ENCODE measurements at places on chromosomes 2 and 18. TPM values are rescaled to one million over a fixed set of nuclear protein-coding genes. Genes with fewer than 3 reads are reported as not detected.

Gene NIFK
- polyA plus RNA-seq: 31.2 TPM

DNA sequence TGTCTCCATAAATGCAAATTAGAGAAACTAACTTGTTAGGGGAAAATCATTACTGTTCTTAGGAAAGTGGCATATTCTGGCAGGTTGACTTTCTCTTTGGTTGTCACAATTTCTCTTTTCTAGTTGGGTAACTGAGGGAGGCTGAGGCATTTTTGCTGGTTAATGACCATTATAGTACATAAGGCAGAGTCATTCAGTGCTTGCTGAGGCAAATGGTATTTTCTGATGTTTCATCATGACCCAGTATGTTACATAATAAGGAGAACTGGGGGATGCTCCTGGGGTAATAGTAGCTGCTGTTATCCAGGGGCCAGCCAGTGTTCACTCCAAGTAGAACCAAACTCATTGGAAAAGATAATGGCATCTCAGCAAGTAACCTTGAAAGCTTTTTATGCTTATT is 62.3 kb downstream of the ITGA6 start:
- DNase-seq: no peak

DNA sequence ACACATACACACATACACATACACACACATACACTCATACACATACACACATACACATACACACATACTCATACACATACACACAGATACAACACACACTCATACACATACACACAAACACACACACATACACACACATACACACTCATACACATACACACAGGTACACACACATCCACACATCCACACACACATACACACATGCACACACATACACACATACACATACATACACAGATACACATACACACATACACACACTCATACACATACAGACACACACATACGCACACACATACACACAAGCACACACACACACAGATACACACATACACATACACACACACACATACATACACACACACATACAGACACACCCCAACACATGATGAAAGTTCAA is 729.1 kb upstream of the SOX11 start:
- no peak for DNase-seq

DNA sequence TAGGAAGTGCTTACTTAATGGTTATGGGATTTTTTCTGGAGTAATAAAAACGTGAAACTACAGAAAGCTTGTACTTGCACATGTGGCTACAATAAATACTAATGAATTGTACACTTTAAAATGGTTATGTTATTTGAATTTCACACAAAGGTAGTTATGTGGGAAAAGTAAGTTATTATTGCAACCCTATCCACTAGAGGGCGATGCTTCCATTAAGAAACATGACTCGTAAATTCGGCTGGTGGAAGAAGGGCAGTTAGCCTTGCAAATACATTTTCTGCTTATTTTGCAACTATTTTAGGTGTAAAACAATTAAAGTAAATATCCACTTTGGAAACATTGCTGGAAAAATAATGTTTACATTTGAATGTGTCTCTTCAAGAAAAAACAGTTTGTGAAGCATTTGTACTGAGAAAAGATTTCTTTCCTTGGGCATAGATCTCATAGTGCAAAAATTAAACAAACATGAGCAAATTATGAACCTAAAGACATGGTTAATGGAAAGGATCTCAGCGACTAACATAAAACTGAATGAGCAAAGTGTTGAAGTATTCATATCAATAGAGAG is 68.1 kb upstream of the CSRNP3 start:
- DNase-seq: no peak

- no peak for DNase-seq
Measured at GRCh38 chr2:150729495-150729955, 242.1 kb upstream of the RND3 start.

DNA sequence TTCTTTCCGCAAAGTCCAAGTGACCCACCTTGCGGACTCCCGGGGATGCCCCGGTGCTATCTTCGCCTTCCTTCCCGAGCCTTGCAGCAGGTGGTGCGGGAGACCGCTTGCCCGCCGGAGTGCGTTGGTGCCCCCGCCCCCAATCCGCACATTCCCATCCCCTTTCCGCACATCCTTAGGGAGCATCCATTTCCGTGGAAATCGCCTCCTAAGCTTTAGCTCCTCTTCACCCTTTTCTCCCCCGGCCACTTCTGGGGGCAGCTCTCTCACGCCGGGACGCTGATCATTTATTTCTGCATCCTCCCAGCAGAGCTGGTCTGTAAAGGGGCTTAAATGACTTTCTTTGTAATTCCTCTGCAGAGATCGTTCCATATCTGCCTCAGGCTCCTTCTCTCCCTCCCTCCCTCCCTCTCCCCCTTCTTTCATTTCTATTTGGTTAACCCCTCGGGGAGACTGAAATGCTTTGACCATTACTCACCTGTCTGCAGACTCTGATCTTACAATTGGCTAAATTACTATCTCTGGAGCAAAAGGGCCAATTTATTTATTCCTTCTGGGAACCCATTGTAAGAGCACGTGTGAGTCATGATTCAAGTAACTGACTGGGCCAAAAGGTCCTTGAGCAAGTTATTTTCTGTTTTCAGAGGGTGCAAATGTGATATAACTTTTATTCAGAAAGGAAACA is 1.3 kb upstream of the LYPD1 start:
- DNase-seq: no peak

DNA sequence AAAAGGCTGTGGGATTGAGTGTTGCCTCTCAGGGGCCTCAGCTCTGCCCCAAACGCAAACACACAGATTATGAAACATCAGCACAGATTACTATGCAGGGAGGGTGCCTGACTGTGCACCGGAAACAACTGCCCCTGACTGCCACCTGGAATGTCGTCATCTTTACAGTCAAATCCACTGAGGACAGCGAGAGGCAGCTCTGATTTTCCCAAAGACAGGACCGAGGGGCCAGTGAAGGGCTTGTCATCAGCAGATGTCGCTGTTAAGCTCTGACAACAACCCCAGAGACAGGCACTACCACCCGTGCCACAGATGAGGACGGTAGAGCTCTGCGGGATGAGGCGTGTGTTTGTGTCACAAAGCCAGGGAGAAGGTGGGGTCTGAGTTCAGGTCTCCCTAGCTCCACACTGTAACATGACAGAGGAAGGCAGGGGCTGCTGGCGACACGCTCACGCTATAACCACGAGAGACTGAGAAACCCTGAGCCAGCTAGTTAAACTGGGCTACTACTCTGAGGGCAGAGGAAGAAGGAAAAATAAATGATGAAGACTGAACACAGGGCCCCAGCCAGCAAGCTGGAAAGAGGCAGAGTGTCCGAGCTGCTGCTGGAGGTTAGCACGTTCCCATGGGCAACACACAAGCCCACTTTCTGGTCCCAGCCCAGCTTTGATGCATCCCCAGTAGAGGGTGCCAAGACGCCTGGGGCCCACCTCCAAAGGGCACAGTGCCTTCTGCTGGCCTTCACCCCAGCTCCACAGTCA is 47.0 kb downstream of the PARD6G start:
- DNase-seq: no peak

GRCh38 chr2:118121986-118122524 is 33.8 kb downstream of the INSIG2 start:
- no peak for DNase-seq

Gene ARID5A
- 35.0 TPM for polyA plus RNA-seq

Gene PROM2
- 3.4 TPM for polyA plus RNA-seq

DNA sequence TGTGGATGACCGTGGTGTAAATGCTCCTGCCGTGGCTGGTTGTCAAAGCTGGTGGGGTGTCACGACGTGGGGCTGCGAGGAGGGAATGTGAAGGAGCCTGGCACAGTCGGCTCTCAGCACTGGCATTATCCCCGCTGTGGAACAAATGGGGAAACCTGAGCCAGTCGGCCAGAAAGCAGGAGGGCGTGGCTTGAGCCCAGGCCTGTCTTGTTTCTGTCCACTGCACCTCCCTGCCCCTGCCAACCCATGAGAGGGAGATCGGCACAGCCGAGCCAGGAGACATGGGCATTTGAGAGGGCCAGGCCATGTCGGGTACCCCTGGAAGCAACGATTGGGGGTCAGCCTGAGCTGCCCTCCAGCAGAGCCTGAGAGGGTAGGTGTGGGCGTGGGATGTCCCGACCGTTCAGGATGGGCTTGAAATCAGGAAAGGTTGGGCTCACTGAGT is 44.5 kb downstream of the PDIA6 start:
- peak; percentile 48 for DNase-seq

DNA sequence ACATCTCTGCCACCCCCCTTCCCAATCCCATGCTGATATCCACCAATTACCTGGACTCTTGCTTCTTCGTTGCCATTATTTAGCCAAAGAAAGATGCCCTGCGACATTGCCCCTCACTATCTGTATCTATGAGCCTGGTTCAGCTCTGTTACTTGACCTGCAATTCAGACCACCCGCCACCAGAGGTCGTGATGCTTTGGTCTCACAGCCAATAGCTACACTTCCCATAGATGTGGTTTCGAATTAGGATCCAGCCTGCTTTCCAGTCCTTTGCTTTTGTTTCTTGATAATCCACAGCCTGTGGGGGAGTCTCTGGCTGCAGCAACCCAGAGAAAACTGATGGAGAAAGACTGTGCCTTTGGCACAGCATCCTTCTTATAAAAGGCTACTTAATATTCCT is 239.4 kb downstream of the KLHL29 start:
- DNase-seq: no peak

Gene OTOS
- polyA plus RNA-seq: not detected

DNA sequence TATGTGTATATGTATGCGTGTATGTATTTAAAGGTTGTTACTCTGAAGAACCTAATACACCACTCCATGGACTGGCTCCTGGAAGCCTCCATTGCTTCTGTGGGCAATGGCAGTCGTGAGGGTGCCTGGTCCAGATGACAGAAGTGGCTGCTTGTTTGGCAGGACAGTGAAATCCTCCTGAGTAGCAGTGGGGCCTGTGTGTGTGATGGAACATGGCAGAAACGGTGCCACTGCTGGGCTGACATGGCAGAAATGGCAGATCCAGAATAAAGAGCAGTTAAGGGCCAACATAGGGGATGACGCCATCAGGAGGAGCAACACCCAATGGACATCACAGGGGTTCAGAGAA is 6.1 kb upstream of the CPLX4 start:
- no peak for DNase-seq

DNA sequence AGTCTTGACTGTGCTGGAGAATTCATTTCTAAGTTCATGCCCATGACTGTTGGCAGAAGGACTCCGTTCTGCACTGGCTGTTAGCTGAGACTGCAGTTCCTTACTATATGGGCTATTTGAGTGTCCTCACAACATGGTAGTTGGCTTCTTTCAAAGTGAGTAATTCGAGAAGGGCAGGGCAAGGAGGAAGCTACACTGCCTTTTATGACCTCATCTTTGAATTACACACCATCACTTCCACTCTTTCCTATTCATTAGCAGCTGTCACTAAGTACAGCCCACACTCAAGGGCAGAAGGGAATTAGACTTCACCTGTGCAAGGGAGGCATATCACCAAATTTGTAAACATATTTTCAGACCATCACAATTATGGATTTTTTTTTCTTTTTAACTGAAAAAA is 55.9 kb upstream of the EPAS1 start:
- DNase-seq: no peak

Gene SPDYA
- 0.15 TPM for polyA plus RNA-seq

DNA sequence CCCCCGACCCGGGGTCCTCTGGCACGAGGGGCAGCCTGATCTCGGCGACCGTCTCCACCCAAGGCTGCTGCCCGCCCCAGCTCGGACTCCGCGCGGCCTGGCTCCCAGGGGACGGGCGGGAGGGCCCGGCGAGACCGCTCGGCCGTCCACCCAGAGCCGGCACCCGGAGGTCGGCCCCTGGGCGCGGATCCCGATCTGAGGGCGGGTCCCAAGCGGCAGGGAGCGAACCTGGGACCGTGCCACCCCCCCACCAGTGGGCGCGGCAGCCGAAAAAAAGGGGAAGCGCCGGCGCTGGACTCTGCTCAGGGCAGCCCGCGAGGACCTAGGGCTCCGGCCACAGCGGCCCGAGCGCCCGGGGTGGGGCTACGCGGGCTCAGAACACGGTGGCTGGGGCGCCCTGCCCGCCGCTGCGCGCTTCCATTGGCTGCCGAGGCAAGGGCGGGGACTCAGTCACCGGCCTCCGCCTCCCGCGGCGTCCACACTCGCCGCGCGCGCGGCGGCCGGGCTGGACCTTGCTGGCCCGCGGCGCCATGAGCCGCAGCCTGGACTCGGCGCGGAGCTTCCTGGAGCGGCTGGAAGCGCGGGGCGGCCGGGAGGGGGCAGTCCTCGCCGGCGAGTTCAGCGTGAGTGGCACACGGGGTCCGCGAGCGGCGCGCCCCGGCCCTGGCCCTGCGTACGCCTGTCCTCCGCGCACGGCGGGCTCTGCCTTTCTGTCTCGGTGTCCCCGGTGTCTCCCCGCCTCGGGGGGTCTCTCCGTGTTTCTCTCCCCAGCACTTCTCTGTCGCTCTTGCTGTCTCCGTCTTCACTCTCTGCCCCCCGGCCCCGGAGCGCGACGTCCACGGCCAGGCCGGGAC is at the start of gene PTPN18:
Gene PTPN18, plus strand, starts transcription at position 479 of the 854 bp plus-strand sequence. Its CDS starts 52 bp downstream, at position 531.
- peak; percentile 89 for DNase-seq

DNA sequence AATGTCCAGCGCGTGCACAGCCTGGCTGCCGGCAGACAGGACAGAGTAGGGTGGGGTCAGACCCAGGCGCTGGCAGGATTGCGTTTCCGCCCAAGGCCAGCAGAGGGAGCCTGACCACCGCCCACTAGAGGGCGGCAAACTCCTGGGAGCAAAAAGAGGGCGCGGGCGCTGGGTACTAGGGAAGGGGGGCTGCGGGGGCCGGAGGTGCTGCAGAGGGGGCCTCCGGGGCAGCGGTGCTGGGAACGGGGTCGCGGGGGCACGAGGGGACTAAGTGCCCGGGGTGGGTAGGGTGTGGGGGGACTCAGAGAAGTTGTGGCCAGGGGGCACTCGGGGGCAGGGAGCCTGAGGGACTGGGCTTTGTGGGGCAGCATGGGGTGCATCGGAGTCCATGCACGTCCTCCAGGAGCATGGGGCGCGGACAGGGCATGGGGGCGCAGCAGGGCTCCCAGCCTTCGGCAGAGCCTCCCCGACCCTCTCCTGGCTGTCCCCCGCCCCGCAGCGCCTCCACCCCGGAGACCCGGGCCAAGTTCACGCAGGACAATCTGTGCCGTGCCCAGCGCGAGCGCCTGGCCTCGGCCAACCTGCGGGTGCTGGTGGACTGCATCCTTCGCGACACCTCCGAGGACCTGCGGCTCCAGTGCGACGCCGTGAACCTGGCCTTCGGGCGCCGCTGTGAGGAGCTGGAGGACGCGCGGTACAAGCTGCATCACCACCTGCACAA is 3.2 kb downstream of the TEKT4 start:
- no peak for DNase-seq

Gene UGT1A8
- polyA plus RNA-seq: not detected

Gene ANKRD30B
- polyA plus RNA-seq: not detected

Gene SLC9A4
- polyA plus RNA-seq: not detected

GRCh38 chr18:9755615-9756014 is 47.5 kb downstream of the RAB31 start:
- DNase-seq: no peak

Gene ATP8B1
- 3.7 TPM for polyA plus RNA-seq
